ENCODE measurements at places on chromosomes 11 and 22. TPM values are rescaled to one million over a fixed set of nuclear protein-coding genes. Genes with fewer than 3 reads are reported as not detected.

GRCh38 chr11:72789493-72790131, 4.2 kb downstream of the STARD10 start:
- peak; percentile 44 for DNase-seq

DNA sequence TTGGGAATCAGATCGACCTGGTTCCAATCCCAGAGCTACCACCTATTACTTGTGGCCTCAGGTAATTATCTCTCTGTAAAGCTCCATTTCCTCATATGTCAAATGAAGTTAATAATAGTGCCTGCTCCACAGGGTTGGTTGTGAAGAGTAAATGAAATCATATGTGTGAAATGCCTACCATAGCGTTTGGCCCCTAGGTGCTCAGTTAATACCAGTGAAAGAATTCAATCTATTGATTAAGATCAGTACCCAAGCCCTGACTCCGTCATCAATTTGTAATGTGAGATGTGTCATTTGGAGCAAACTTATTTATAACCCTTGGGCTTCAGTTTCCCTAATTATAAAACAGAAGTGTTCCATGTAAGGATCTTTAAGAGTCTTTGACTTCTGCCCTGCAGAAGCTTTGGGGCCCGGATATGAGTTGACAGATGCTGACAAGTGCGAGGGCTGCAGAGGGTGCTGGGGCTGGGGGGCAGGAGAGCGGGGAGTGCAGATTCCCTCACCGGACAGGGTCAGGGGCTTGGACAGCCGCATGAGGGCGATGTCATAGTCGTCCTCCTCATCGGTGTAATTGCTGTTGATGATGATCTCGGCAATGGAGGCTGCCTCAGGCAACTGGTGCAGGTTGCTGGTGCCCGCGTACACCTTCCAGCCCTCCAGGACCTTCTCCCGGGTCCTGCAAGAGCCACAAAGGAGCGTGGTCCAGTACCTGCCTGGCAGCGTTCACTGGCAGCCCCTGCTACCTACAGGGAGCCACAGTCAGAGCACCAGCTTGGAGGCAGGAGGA, 20.9 kb downstream of the TMPRSS13 start:
- no peak for DNase-seq

TREH gene
- 0.83 TPM for polyA plus RNA-seq

MUC5AC gene
- not detected for polyA plus RNA-seq

QSER1 gene
- 2.5 TPM for polyA plus RNA-seq

DNA sequence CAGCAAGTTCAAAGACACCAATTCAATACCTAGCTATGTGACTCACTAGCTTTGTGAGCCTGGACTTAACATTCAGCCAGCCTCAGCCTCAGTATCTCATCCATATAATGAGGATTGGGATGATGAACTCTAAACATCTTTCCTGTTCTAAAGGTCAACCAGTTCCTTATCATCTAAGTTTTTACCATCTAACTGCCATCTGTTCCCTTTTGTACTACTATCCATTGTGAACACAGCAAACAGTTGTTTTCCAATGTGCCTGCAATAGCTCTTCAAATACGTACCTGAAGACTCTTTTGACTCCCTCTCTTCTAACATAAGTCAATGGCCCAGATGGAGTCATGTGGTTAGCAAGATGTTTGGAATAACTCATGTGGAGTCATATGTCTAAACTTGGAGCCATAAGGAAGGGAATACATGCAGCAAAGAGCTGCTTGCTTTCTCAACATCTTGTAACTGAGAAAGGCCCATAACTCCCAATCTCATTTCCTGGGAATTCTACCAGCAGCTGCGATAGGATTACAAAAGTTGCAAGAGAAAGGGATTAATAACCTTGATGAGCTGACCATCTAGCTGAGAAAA, 19.4 kb downstream of the SYTL2 start:
- no peak for DNase-seq

DNA sequence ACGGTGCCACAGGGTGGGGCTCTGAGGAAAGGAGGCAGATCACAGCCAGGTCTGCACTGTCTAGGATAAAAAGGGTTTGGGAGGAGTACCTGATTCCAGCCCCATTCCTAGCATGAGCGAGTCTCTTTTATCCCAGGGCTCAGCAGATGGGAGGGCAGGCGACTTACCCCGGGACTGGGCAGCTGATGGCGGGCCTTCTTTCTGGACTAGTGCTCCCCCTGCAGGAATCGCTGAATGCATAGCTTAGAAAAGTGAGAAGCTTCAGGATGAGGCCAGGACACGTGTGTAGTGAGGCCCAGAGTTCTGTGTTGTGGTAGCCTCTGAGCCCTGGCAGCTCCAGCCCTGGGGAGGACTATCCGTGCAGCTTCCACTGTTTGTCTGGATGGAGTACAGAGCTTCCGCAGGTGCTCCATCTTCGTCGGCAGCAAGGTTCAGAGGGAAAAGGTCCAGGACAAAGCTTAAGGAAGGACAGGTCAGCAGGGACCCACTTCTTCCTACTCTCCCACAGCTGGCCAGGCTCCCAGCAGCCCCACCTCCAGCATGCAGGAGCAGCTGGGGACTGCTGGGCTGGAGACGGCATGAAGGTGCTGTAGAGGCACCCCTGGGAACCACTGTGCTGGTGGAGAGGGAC, 30.4 kb downstream of the COMMD9 start:
- DNase-seq: peak; percentile 31

DNA sequence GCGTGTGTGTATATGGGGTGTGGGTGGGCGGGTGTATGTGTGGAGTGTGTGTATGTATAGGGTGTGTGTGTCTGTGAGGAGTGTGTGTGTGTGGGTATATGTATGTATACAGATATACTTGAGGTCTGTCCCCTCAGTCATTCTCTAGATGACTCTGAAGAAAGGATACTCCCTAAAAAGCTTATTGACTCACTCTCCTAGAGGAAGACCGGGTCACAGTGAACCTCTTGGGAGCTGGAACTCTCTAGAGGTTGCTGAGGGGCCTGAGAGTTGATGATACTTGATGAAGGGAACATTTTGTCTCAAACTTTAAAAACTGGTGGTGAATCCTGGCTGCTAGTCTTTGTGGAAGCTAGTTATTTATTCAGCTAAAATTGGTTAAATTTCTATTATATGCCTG, 15.1 kb downstream of the STX3 start:
- no peak for DNase-seq

DNA sequence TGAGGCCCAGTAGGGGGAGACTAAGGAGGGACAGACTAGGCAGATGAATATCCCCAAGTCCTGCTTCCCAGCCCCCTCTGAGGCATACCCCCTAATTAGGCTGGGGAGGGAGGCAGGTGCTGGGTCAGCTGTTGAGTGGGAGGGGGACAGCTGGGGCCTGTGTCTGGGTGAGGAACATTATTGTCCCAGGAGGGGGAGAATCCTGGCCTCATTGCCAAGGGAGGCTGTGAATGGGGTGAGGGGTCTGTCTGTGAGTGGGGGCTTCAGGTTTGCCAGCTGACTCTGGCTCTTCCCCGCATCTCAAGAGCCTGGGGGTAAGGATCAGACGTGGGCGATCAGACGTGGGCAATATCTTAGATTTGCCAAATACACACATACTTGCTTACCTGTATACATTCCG, 2.1 kb downstream of the INPPL1 start:
- DNase-seq: no peak

TRIM51G gene
- not detected for polyA plus RNA-seq

DNA sequence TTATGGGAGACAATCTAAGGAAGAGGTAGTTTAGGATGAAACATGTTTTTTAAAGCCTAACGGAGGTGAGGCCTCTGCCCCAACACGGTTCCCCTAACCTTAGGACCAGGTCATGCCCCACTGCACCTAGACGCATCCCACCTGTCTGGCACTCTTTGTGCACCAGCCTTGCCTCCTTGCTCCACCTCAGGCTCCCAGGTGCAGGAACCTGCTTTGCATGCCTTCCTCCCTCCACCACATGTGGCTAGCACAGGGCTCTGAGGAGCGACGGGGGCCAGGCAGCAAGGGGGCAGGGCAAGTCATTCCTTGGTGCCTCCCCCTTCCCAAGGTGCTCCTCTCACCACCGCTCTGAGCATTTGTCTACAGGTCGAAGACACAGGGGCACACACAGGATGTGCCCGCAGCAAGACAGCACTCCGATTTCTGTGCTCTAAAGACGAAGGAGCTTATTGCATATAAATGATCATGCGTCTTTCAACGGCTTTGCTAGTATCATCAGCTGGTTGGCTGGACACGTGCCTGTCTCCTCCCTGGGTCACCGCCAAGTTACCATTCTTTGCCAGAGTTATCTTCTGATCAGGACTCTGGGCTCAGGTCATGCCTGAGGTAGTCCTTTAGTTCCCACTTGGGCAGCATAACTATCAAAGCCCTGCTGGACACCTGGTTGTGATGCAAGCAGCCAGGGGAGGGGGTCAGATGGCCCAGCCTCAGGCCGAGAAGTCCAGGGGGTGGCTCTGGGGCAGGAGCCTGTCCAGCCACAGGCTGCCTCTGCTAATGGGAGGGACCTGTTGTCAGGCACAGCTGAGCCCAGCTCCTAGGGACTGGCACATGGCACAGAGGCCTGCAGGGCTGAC, 172.0 kb upstream of the NTM start:
- no peak for DNase-seq

ADM2 gene
- 0.07 TPM for polyA plus RNA-seq

GRCh38 chr11:95459291-95460042, 228.5 kb upstream of the SESN3 start:
- DNase-seq: no peak

- DNase-seq: no peak
Observed at GRCh38 chr11:125079878-125080530, 16.9 kb downstream of the SLC37A2 start.

DNA sequence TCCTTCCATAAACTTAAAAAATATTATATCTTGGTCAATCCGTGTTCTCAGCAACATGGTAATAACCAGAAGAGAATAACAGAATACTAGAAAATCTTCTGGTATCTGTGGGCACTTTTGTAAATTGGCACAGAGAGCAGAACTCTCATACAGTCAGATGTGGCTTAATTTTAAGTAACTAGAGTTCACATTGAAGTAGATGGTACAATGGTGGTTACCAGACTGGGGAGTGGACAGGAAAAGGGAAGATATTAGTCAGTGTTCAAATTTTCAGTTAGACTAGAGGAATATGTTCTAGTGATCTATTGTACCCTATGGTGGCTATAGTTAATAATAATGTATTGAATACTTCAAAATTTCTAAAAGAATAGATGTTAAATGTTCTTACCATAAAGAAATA, 6.9 kb downstream of the OR52H1 start:
- no peak for DNase-seq

SERGEF gene
- polyA plus RNA-seq: 19.8 TPM

- no peak for DNase-seq
Observed at GRCh38 chr22:31897842-31898805, 46.2 kb upstream of the YWHAH start.

- peak; percentile 30 for DNase-seq
Observed at GRCh38 chr22:28817919-28818859, 17.8 kb upstream of the XBP1 start.

DNA sequence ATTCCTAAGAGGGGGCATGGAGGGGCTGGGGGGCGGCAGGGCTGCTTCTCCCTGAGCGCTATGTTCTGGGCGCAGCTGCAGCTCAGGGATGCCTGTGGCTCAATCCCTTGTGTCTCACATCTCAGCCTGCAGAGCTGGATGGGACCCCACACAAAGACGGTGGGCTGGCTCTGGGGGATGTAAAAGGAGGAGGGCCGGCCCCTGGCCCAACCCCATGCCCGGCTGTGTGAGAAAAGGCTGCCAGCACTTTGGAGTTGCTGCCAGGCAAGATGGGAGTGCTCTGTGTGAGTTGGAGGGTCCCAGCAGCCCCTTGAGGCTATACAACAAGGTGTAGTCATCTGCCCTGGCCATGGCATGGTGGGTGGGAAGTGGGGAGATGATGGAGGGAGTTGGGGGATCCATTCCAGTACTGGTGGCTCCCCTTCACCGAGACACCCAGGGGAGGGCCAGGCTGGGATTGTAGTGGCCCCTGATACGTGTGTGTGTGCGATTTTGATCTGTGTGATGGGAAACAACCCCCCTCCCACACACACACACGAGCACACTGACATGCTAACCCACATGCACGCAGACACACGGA, 1.3 kb upstream of the TBX10 start:
- DNase-seq: no peak

GRCh38 chr11:2108675-2109491, 30.3 kb downstream of the IGF2 start:
- DNase-seq: no peak

OR2AG2 gene
- polyA plus RNA-seq: not detected

DNA sequence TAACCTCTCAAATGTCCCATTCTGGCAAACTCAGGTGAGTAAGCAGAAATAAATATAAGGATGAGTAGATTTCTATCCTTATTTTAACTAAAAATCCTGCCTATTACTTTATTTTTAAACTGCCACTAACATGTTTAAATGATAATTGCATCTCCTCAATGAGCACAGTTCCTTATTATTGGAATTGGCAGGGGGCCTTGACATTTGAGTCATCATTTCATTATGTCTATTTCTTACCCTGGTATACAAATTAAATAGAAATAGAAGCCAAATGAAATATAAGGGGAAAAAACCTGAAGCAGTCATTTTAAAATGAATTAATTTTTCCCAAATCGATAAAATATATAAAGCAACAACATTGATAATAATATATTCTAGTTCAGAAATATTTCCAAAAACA, 81.2 kb downstream of the GUCY1A2 start:
- DNase-seq: no peak

VPS26B gene
- polyA plus RNA-seq: 24.6 TPM

WNT11 gene
- 6.7 TPM for polyA plus RNA-seq

GRCh38 chr11:48879256-48879655, 104.4 kb downstream of the TRIM51G start:
- no peak for DNase-seq

- DNase-seq: no peak
Observed at GRCh38 chr11:1920909-1921573, 1.5 kb downstream of the TNNT3 start.

TPBGL gene
- 0.16 TPM for polyA plus RNA-seq

SLC29A2 gene
- 25.9 TPM for polyA plus RNA-seq

GRCh38 chr11:117466966-117467365, 139.3 kb downstream of the CEP164 start:
- no peak for DNase-seq

Data from heart right ventricle (tissue), 16 donors.